ENCODE measurements at places on chromosomes 5 and 9.

DNA sequence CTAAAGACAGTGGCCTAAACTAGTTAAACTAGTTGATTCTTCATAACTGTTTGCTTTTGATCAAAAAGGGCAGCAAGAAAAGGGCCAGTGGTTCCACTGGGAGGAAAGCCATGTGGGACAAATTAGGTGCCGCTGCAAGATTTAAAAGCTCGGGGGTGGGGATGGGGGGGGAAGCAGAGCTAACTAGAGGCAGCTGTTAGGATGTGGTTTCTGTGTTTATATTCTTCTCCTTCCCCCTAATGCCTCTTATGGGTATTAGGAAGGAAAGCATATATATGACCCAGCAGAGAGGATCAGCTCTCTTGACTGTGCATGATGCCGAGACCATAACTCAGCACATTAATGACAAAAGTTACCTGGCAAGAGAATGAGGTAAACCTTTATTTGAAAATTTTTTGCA, 65.7 kb downstream of the EFNA5 start:
- DNase-seq, result no peak

- no peak for DNase-seq
Measured at GRCh38 chr9:82149501-82149946, 161.0 kb downstream of the SPATA31D1 start.

DNA sequence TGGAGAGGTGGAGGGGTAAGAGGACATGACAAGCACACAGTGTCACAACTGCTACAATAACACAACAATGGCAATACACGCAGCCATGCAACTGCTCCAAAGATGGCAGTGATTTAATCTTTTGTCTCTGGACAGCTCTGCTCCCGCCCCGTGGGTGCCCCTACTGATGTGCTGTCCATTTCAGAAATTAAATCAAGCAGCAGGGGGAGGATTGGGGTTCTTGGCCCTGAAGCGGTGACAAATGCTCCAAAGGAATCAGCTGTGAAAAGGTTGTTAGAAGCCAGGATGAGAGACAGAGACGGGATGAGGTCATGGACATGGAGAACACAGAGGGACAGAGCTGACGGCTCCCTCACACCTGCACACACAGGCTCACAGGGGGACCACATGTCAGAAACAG, 22.6 kb downstream of the CNTFR start:
- DNase-seq, result no peak

DNA sequence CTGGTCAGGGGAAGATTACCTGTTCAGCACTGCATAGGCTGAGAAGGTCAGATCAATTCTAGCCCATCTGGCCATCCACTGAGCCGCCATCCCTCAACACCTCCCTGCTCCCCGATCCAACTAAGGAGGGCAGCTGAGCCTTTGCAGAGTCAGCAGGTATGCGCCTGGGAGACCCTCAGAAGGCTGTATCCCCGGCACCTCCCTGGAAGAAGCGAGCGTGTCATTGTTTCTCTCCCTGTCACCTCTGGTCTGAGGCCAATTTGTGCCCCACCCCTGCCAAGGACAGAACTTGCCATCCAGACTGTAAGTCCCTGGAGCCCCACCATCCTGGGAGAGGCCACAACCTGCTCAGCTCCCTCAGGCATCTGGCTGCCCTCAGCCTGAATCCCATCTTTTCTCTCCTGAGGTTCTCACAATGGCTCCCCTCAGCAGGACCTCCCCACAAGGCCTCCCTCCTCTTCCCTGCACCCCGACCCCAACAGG, 2.6 kb downstream of the CLTB start:
- no peak for DNase-seq
